ENCODE measurements at places on chromosomes 13 and 19. TPM values are rescaled to one million over a fixed set of nuclear protein-coding genes. Genes with fewer than 3 reads are reported as not detected.

- DNase-seq = peak; percentile 76
These were observed 34.4 kb downstream of the RAP2A start for GRCh38 chr13:97468331-97468730.

DNA sequence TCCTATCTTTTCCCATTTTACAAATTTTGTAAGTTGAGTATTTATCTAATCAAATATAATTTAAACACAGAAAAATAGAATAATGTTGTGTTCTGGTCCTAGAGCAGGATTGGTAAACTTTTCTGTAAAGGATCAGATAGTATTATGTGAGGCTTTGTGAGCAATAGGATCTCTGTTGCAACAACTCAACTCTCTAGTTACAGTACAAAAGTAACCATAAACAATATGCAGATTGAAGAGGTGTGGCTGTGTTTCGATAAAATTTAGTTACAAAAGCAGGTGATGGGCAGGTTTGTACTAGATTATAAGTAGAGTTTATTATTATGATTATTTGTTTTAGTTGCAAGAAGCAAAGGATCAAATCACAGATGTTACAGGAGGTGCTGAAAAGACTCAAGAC, 15.2 kb upstream of the C1QTNF9B start:
- DNase-seq = no peak

MEIOSIN gene
- total RNA-seq = not detected

DNA sequence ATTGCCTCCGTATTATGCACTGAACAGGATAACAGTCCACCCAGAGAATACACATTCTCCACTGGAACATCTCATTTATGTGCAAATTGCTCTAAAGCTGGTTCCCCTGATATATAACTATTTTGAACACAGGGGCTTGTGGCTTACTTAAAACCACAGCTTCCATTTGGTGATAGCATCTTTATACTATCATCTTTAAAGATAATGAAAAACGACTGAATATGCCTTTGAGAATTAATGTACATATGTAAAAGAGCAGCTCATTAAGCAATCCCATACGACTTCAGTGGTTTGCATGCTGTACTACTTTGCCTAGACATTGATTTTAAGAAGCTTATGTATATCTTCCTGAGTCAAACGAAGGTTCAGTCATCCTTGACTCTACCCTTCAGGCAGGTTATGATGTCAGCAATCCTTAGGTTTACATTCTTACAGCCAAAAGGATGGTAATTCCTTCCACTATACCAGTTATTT, 40.8 kb downstream of the BRD4 start:
- DNase-seq = no peak

DNA sequence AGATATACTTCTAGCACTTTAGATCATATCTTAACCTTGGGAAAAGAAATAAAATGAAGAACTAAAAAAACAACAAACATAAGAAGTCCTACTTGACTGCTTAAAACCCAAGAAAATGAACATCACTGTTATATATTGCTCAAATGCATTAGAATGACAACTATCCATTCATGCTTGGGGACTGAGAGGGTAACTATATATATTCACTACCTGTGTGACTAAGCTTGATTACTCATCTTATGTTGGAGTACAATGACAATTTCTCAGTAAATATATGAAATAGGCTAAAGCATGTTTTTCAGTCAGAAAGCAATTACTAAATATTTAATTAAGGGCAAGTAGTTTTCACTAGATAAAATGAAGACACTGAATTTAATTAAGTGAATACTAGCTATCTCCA, 40.1 kb downstream of the ZC3H13 start:
- DNase-seq = no peak

ZNF528 gene
- total RNA-seq = 21.3 TPM

IGFL2 gene
- total RNA-seq = not detected

DNA sequence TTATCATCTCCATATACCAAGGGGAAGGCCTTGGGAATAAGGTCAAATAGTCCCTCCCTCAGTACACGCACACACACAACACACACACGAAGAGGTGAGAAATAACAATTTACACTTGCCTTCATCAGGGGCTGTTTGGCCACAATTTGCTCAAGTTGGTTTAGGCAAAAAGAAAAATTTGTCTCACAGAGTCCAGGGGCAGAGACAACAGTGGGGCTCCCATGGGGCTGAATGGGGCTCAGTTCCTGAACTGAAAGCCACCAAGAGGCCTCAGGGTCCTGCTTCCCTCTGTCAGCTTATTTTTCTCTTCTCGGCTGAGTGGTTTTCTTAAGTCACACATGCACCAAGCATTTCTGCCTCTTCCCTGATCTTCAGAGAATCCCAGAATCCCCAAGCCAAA, 35.5 kb downstream of the PCDH8 start:
- DNase-seq = no peak

All from fibroblast of lung (primary cell).